Colonic mucosa (tissue), 4 donors: ENCODE measurements at places on chromosomes 3 and 15. TPM values are rescaled to one million over a fixed set of nuclear protein-coding genes. Genes with fewer than 3 reads are reported as not detected.

NR1I2 gene
- total RNA-seq = 70.4 TPM

GRCh38 chr3:49500732-49501609, 30.9 kb downstream of the DAG1 start:
- DNase-seq = peak; percentile 63

DNA sequence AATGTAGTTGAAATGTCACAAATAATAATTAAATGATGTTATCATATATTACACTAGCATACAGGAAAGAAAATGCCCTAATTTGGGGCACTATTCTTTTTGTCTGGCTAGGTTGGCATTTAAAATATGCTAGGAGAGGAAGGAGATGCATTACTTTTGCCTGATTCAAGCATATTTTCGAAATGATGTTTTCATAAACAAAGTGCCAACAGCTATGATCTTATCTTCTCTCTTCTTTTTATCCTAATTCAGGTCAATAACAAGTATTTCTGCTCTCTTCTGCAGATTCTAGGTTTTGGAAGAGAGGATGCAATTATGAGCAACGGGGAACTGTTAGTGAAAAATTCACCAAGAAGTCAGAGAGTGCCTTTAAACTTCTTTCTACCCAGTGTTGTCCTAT, 55.8 kb upstream of the NR2F2 start:
- no peak for DNase-seq

DNA sequence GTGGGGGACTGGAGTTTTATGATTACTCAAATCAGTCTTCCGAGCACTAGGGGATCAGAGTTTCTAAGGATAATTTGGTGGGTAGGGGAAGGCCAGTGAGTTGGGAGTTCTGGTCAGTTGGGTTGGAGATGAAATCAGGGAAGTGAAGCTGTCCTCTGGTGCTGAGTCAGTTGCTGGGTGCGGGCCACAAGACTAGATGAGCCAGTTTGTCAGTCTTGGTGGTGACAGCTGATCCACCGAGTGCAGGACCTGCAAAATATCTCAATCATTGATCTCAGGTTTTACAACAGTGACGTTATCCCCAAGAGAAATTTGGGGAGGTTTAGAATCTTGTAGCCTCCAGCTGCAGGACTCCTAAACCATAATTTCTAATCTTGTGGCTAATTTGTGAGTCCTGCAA, 249.4 kb downstream of the FAM43A start:
- peak; percentile 17 for DNase-seq

DNA sequence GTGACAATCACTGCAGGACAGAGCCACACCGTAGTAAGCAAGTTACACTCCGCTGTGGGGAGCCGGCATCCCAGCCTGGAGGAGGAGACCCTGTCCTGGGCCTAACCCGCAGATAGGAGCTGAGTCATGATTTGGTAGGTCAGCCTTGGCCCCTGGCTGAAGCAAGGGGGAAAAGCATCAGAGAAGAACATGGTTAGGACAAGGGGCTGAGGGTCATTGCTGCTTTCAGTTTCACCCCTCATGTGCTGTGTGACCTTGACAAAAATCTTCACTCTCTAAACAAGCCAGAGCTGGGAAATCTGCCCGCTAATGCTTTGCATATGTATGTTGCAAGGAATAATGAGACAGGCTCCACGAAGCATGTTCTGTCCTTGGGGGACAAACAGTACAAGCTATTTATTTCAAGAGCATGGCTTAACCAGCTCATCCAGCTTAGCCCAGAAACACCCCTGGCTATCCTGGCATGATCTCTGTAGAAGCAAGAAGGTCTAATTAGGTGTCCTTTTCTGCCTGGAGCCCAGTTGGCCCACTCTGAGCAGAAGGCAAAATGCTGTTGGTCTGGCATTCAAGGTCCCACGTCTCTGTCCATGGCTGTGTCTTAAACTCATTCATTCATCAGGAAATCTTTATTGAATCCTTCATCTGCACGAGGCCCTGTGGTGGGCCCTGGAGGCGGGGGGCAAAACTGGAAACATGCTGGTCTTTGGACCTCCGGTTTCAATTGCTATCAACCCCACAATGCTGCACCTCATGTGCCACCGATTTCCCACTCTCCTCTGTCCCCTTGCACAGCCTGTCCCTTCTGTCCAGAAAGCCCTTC, 221.3 kb upstream of the LYSMD4 start:
- peak; percentile 15 for DNase-seq

DNA sequence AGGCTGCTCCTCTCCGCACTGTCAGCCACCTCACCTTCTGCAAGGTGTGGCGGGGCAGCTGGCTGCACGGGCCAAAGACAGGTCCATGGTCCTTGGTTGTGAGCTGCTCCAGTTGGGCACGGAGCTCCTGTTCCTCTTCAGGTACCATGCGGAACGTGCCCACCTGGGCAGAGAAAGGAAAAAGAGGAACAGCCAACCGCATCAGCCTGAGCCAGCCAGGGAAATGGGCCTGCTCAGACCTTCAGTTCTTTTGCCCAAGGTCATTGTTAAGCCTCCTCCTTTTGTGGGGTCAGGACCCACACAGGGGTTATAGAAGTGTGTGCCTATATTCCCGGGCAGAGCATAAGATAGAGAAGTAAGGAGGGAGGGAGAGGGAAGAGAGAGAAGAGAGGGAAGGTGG, 2.8 kb downstream of the RLBP1 start:
- no peak for DNase-seq

DNA sequence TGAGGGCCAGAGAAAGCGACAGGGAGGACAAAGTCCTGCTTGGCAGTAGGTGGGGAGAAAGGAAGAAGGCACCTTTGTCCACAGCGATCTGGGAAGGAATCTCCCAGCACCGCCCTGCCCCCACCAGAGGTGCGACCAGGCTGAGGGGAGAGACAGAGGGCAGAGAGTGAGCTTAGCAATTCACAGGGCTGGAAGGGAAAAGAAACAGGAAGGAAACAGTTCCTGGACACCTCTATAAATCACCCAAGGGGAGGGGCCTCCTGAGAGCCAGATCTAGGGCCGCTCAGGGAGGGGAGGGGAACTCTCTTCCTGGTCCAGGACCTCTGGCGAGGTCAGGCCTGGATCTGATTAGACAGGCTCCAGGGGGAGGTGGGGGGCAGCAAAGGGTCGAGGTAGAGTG, 35.4 kb downstream of the RNU5B-1 start:
- peak; percentile 78 for DNase-seq

MOBP gene
- 0.72 TPM for total RNA-seq

DNA sequence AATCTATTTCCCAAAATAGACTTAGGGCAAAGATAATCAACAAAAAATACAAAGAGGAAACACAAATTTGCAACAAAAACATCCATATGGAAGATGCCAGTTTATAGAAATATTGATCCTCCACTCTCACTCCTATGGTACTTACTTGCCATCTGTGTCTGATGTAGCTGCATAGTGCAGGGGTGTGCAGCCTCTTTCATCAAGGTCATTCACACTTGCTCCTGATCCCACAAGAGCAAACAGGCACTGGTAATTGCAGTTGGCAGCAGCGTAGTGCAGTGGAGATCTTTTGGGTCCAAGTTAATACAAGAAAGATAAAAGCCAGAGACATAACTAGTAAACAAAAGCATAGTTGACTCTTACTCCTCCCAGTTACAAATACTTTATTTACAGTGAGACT, 90.0 kb downstream of the ANKRD28 start:
- no peak for DNase-seq

DNA sequence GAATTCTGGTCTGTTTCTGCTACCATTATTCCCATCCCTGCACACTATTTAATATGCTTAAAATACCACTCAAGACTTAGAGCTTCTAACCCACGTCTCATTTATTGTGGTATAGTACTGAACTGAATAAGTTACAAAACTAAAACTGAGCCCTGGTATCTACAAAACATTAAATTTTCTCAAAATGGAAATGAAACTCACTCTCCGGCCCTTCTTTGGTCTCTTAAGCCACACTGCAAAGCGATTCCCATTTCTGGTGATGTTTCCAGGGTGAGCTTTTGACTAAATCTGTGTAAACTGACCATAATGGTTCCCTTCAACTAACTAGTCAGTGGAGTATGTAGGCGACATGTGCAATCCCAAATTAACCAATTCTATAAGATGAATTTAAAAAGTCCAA, 18.6 kb downstream of the KPNA4 start:
- DNase-seq = no peak

GRCh38 chr3:31361371-31362273, 171.1 kb upstream of the STT3B start:
- no peak for DNase-seq

- DNase-seq = no peak
Observed at GRCh38 chr15:29924750-29925149, 102.5 kb upstream of the TJP1 start.

MFSD1 gene
- total RNA-seq = 51.1 TPM

- DNase-seq = no peak
Observed at GRCh38 chr3:178480795-178481194, 55.4 kb upstream of the KCNMB2 start.

GRCh38 chr3:103169289-103169688, 734.5 kb downstream of the ZPLD1 start:
- no peak for DNase-seq

DNA sequence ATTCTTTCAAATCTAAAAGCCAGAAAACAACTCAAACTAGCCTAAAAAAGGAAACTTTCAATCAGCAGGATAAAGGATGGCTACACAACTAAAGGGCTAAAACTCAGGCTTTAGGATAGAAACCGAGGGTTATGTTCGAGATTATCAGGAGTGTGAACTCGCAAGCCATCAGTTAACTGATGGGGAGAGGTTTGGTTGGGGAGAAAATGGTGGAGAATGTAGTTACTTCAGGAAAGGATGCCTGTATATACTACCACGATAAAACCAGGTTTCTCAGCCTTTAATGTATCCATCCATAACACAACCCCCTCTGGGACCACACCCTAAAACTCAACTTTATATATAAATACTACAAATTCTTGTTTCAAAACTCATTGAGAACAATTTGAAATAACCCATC, 22.2 kb downstream of the TRA2B start:
- DNase-seq = no peak

DNA sequence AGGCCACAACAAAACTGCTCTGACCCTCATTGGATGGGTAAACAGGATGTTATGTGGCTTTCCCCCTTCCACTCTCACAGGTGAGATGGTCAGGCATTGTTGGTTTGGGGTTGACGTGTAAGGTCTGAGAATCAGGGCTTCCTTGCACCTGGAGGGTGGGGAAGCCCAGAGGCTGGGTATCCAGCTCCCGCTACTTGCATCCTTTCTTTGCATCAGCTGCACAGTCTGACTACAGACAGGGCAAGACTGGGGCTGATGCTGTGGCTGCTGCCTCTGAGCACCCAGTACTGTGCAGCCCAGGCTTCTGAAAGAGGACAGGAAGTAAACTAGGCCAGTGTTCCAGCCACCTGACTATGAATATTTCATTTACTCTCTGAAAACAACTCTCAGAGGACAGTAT, 58.0 kb upstream of the ATP2B2 start:
- no peak for DNase-seq

DNA sequence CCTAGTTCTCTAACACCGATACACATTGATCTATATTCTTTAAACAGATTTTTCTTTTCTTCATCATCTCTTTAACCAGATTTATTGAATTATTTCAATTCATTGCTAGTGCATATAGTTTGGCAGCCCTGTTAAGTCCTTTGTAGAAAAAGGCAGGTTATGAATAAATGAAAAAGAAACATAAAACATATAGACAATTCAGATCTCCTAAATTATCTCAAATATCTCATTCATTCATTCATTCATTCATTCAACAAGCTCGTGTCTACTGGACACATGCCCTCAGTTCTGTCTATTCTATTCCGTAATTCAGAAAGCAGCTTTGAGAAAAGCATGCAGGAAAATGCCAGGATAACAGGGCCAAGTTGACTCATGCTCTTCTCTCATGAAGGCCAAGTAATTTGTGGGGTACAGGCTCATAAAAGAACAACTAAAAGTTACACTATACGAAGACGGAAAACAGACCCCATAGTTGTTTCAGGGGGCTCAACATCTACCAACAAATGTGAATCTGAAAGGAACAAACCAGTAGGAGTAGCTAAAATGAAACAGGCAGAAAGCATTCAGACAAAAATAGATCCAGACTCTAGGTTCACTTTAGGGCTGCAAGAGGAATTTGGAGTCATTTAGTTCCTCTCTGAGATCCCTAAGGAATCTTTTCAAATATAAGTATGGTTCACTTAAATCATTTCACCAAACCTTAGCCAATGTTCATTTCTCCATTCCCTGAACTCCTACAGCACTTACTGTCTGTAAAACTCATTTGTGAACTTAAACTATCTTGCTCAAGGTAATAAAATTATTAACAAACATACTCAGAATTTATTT, 7.5 kb downstream of the ZNF148 start:
- no peak for DNase-seq

GRCh38 chr15:76056931-76057330, 2.9 kb upstream of the TMEM266 start:
- no peak for DNase-seq

ZBBX gene
- total RNA-seq = not detected

PCLAF gene
- 40.4 TPM for total RNA-seq

DNA sequence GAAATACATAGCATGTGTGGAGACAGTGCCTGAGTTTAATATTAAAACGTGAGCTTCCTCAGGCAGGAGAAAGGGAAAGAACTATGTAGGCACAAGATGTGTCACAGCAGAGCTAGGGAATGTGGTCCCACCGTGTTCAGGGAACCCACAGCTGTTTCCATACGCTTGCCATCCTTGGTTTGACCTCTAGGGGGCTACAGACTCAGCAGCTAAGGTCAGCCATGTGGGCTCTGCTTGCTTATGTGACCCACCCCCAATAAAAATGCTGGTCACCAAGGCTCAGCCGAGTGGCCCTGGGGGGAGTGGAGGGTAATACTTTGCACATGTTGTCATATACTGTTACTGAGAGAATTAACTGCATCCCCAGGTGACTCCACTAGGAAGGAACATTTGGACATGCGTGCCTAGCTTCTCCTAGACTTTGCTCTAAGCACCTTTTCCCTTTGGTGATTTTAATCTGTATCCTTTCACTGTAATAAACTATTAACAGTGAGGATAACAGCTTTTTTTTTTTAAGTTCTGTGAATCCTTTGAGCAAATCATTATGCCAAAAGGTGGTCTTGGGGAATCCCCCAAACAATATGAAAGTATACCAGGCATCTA, 3.3 kb downstream of the TUBGCP5 start:
- peak; percentile 56 for DNase-seq

DNA sequence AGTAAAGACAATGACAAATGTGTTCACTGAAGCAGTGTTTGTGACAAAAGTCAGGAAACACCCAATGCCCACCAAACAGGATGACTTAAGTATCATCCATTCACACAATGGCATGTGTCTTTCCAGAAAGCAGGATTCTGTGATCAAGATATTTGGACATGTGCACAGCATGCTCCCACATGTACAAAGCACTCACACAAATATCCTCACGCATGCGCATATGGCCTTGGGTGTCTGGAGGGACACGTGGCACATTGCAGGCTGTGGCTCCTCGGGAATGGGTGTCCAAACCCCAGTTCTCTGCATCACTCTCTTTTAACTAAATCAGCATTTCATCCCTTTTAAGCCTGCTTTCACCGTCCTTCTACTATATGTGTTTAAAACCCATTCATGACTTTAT, 130.5 kb downstream of the KLF13 start:
- no peak for DNase-seq

DIPK2A gene
- 21.4 TPM for total RNA-seq

- DNase-seq = no peak
Observed at GRCh38 chr15:72197041-72197459, 537 bp downstream of the GRAMD2A start.

GRCh38 chr3:123642182-123642956, 57.5 kb upstream of the HACD2 start:
- peak; percentile 81 for DNase-seq

- no peak for DNase-seq
Observed at GRCh38 chr3:187978433-187979011, 175.4 kb upstream of the LPP start.

LRRC28 gene
- 27.2 TPM for total RNA-seq

PEX5L gene
- total RNA-seq = not detected

TMEM108 gene
- total RNA-seq = 0.20 TPM

PDCD7 gene
- 20.7 TPM for total RNA-seq

NOX5 gene
- total RNA-seq = 0.05 TPM
